ENCODE measurements at places on chromosomes 12 and 14.

DNA sequence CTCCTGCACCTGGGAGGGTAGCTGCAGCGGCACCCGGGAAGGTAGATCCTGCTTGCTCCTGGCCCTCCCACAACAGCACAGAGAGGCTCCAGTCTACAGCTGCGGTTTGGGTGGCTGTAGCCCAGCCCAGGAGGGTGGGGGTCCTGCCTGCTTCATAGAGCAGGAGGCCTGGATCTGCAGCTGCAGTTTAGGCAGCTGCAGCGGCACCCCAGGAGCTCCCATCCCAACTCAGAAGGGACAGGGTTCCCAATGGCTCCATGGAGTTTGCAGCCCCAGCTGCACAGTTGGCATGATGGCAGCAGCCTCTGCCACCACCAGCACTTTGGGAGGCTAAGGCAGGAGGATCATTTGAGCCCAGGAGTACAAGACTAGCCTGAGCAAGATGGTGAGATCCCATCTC lies 38.5 kb downstream of the TIMELESS start:
- DNase-seq: no peak

DNA sequence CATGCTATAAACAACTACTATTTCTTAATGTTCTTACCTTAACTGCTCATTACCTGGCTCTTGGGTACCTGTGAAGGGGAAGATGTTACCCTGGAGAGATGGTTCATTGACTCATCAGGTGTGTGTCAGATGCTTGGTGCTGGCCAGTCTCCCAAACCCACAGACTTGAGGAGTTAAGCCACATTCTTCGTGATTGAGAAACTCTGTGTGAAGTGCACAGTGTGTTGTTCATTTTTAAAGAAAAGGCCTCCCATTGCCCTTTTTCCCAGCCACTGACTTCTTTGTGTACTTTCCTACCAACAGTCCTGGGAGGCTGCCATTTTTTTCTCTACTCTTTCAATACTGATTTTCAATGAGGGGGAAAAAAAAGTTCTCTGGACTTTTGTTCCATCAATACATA lies 3.2 kb downstream of the MGST1 start:
- DNase-seq: peak; percentile 14

DNA sequence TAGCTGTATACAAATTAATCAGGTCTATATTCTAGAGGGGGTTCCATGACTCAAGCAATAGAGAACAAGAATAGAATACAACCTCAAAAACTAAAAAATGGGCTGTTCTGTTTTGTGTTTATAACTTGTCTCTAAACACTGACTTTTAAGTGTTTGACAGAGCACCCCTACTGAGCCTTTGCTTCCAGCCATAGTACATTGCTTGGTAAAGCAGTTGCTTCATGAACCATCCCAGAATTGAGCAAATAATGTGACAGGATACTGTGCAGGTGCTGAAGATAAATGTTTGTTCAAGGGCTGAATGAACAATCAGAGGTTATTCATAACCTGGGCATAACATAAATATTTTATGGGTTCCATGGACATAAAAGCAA lies 11.5 kb downstream of the SPTSSA start:
- no peak for DNase-seq

DNA sequence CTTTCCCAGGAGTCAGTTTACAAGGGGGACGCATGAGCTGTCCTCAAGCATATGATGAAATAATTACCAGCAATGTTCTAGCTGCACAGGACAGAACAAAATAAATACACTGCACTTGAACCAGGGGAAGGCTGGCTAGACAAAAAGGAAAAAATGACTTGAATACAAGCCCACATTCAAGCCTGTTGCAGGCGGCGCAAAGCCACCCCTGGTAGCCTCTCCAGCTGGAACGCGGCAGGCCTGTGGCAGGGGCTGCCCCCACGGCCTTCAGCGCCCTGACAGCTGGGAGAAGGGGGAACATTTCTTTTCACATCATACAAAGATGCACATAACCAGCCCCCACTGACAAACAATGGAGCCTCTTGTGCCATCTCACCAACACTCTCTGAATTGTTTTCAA lies 57.1 kb downstream of the TRAFD1 start:
- DNase-seq: no peak

DNA sequence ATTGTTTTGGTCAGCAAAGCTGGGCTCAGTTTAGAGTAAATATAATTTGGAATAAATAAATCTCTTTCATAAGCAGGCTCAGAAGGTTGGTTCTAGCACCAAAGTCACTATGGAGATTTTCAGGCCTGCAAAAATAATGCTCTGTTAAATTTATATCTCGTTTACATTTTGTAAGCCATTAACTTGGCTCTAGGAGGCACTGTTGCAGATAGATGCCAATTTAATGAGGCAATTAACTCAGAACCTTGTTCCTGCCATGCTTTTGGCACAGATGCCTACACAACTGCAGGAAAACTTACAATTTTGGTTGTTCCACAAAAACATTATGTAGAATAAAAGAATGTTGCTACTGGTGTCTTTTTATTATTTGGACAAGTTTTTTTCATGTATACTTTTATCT lies 428.1 kb downstream of the FLRT2 start:
- peak; percentile 16 for DNase-seq

DNA sequence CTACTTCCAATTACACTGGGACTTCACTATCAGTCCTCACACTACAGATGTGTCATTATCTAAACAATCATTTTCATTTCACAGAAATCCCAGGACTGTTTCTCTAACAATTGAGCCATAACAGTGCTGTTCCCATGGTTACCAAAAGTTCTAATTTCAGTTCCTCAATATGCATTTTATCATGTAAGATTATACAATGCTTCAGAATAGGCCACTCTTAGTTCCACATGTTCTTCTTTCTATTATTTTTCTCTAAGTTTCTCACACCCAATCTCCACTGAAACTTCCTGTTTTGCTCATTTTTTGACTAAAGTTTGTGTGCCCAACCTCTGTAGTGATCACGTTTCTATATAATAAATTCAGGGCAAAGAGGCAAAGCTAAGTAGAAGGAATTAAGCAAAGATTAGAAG lies 185.8 kb downstream of the DUSP6 start:
- peak; percentile 25 for DNase-seq

GRCh38 chr12:123762715-123763052 lies 583 bp downstream of the DNAH10 start:
- DNase-seq: no peak

GRCh38 chr12:10018386-10018785 lies 8.0 kb downstream of the CLEC12B start:
- no peak for DNase-seq

- no peak for DNase-seq
Measured at GRCh38 chr12:48489012-48489411, 6.7 kb downstream of the C12orf54 start.

GRCh38 chr12:96766232-96766631 lies 140.8 kb upstream of the NEDD1 start:
- DNase-seq: peak; percentile 44

GRCh38 chr12:1758887-1759286 lies 61.5 kb upstream of the LRTM2 start:
- DNase-seq: no peak

GRCh38 chr14:101737414-101738339 lies 23.8 kb upstream of the PPP2R5C start:
- DNase-seq: no peak

DNA sequence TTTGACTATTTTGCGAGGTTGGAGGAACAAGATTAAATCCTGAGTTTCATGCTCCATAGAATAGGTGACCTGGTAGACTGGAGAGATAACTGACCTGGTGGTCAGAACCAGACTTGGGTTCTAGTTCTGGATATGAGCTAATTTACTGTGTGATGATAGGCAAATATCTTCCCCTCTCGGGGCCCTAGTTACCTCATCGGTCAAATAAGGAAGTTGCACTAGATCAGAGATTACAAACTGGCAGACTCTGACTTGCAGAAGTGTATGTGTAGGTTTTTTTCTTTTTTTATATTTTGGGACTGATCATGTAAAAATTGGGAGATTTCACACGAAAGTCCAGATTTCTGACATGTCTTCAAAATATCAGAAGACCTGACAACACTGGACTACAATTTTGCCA lies 37.0 kb downstream of the RPH3A start:
- DNase-seq: no peak

- no peak for DNase-seq
Measured at GRCh38 chr12:9793779-9794395, 33.2 kb upstream of the CD69 start.

DNA sequence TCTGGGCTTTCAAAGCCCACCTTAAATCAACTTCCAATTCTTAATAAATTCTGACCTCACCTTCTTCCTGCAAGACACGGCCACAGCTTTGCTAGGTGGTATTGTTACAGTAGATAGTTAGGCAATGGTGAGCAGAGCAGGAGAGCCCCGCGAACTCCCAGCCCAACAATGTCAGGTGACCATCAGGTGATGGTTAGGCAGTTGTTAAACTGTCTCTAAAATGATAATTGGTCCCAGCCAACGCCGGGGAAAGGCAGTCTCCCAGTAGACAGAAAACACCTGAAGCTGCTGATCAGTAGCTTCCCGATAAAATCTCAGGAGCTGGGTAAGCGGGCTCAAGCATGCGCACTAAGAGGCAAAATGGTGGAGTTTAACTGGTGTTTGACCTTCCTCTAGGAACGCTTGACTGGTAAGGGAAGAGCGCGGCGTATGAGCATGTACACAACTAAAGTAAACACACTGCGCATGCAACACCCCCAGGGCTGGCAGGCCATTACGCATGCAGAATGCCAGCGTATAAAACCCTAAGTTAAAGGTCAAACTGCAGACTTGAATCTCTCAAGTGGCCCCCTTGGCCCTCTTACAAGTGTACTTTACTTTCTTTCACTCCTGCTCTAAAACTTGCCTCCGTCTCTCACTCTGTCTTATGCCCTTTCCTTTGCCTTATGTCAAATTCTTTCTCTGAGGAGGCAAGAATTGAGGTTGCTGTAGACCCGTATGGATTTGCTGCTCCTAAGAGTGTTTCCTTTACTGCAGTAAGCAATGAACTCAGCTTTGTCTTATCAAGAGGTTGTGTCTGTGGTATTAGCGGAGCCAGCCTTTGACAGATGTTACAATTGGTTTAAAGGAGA lies 113.5 kb downstream of the C12orf75 start:
- DNase-seq: no peak

- DNase-seq: peak; percentile 41
Measured at GRCh38 chr14:89476354-89476896, 59.4 kb upstream of the FOXN3 start.

- no peak for DNase-seq
Measured at GRCh38 chr14:99215277-99215676, 56.7 kb downstream of the BCL11B start.

DNA sequence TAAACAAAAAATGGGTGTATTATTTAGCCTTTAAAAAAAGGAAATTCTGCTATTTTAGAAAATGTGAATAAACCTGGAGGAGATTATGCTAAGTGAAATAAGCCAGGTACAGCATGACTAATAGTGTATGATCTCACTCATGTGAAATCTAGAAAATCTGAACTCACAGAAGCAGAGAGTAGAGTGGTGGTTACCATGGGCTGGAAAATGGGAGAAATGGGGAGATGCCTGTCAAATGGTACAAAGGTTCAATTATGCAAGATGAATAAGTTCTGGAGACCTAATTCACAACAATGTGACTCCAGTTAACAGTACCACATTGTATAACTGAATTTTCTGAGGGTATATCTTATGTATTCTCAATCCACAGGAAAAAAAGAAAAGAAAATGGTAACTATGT lies 17.4 kb upstream of the LEMD3 start:
- DNase-seq: peak; percentile 38

DNA sequence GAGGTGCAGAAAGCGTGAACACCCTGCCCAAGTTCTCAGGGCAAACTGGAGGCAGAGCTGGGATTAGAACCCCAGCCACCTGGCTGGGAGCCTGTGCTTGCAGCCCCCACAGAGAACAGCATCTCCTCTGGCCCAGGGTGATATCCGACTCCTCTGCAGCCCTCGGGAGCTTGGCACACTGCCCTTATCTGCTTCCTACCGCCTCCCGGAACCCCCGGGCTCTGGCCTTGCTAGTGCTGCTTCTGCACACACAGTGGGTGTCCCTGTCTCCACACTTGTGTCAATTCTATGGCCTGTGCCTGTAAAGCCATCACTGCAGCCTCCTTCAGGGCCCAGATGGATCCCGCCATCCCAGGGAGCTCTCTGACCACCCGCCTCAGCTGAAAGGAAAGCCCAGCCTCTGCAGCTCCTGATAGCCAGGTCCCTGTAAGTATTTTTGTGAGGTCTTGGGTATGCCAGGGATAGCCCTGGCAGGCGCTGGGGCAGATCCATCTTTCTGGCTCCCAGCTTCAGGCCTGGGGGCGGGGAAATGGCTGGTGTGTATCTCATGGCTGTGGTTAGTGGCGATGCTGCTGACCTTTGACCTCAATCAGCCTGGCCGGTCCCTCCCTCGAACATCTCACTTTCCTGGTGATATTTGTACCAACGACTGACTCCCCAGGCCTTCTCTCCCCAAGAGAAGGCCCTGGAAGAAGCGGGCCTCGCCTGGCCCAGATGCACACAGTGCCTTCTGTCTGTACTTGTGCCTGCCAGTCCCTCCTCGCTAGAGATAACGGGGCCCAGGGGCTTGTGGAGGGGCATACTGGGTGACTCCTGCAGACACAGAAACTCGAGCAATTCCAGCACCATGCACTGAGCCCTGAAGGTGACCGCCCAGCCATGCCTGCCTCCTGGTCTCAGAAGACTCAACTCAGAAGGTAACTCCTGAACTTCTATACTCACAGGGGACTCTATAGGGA lies 183.8 kb downstream of the CALM1 start:
- no peak for DNase-seq
